ENCODE measurements at places on chromosomes 2 and 18.
A peak's percentile ranks its signal among the peaks of the same experiment; 100 is the strongest.

DNA sequence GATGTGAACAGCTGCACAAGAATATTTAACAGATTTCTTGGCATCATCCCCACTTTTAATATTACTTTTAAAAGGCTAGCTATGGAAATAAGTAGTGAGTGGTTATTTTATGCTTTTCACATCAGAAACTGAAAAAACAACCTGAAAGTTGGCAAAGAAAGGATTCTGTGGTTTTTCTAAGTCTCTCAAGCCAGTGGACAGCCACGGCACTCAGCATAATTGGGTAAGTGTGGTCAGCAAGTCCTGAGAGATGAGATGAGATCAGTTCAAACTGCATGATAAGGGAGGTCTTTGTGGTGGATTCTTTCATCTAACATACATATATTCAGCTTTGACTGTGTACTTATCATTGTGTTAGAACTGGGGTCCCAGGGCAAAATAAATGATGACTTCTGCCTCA is 105.2 kb downstream of the LYPD6B start:
- DNase-seq: no peak

DNA sequence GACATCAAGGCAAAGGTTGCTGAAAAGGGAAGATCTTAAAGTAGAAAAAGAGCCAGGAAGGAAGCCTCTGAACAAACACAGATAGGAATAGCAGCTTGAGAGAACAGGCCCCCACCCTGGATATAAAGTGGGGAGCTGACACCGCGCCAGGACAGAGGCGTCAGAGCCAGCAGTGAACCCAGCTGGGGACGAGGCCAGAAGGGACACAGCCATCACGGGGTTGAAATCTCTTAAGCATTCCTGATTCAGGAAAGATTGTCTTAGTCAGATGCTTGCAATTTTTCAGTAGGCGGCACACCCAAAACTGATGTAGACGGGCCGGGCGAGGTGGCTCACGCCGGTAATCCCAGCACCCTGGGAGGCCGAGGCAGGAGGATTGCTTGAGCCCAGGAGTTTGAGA is 93.8 kb upstream of the PHLPP1 start:
- DNase-seq: no peak

GRCh38 chr2:236882930-236883329 is 202.8 kb upstream of the COPS8 start:
- peak; percentile 61 for DNase-seq

GRCh38 chr2:60796573-60797509 is 40.8 kb downstream of the PAPOLG start:
- peak; percentile 21 for DNase-seq

- peak; percentile 48 for DNase-seq
Measured at GRCh38 chr2:220787251-220787650, 784.9 kb downstream of the EPHA4 start.

DNA sequence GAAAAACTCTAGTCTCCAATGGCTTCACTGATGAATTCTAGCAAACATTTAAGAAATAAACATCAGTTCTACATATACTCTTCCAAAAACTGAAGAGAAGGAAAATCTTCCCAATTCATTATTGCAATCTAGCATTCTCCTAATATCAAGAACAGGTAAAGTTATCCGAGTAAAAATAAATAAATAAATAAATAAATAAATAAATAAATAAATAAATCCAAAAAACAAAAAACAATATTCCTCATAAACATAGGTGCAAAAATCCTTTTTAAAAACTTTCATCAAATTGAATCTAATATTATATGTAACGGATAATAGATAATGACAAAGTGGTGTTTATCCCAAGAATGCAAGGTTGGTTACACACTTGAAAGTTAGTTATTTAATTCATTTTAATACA is 58.4 kb upstream of the TMEM247 start:
- no peak for DNase-seq

DNA sequence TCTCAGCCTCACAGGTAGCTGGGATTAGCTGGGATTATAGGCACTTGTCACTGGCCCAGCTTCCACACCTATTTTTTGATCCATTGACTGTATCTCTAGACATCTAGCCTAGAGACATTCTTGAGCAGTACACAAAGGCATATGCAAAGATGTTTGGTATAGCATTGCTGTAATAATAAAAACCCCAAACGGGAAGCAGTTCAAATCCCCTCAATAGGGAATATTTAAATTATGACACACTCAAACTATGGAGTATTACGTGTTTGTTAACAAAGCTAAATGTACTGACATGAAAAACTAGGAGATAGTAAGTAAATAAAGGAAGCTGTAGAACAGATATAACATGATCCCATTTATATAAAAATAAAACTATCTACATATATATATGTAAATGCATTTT is 27.7 kb downstream of the DOK1 start:
- DNase-seq: no peak

DNA sequence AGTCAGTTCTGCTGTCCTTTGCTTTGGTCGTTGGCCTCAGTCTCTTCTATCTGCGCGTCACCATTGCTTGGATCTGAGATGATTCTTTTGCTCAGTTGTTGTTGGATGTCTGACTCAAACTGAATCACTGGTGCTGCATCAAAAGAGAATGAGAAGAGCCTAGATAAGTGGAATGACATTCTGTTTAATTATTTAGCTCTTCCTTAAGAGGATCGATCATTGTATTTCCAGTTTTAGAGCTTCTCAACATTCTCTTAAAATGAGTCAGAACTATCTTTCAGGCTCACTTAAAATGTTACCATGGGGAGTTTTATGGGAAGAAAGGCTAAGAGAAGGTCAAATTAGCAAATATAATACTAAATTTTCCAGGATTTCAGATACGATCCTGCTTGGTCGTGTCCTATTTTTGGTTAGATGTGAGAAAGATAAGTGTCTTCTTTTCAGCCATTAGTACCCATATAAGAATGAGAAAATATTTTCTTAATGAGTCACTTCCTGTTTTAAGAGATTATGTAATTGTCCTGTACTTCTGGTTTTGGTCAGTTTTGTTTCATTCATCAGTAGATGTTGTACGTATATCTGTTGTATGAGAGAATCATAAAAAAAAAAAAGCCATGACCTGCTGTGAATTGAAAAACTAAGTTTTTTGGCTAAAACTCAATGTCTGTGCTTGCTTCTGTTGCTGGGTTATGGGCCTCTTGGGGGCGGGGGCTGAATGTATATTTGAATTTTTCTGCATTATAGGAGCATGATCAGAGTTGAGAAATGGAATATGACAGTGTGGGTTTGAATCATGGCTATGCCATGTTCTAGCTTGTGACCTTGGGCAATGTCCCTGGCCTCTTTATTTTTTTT is 31.6 kb upstream of the CASP10 start:
- peak; percentile 94 for DNase-seq

GRCh38 chr2:170310876-170311502 is 133.0 kb downstream of the MYO3B start:
- DNase-seq: peak; percentile 80

DNA sequence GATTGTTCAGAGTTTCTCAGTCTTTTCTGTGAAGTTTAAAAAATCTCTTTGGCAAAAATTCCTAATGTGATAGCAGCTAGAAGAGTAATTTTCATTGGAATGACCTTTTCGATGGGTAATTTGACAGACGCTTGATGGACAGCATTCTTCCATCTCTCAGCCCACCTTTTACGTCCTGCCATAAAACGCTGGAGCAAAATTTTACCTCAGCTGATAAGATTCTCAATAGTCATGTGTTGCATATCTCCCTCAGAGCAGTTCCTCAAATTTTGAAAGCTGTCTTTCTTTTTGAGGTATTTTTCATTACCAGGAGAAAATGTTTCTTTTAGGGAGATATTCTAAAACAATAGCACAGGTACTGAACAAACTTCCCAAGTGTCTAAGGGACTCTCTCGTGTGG is 441.4 kb downstream of the PARD3B start:
- DNase-seq: no peak

- peak; percentile 10 for DNase-seq
Measured at GRCh38 chr2:8437228-8437948, 244.5 kb upstream of the ID2 start.

DNA sequence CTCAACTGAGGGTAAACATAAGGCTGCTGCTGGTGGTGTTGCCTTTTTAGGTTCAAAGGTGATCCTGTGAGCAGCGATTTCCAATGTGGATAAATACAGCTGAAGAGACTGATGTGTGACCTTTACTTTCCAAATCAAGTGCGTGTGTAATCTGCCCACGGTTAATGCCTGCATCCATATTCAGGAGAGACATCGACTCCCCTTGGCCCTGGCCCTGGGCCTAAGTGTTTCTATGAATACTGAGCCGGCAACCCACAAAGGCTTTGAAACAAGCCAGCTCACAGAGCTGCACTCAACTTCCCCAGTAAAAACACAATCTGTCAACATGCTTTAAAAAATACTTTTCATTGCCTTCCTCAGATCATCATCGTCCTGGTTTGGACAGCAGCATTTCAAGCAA is 1026.6 kb downstream of the TMEM182 start:
- no peak for DNase-seq

DNA sequence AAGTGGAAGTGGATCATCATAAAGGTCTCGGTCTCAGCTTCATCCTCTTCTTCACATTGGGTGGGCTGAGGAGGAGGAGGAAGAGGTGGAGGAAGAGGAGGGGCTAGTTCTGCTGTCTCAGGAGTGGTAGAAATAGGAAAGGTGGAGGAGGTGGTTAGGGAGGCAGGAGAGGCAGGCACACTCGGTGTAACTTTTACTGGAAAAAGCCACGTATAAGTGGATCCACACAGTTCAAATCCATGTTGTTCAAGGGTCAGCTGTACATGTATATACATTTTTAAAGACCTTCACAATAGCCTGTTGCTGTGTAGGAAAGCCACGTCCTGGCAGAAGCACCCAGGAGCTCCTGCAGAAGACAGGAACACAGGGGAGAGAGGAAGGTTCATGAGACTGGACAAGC is 110.3 kb upstream of the RAB12 start:
- no peak for DNase-seq

GRCh38 chr18:69887256-69887655 is 60.4 kb downstream of the CD226 start:
- DNase-seq: no peak

- peak; percentile 65 for DNase-seq
Measured at GRCh38 chr18:63366213-63367052, 573 bp downstream of the KDSR start.

DNA sequence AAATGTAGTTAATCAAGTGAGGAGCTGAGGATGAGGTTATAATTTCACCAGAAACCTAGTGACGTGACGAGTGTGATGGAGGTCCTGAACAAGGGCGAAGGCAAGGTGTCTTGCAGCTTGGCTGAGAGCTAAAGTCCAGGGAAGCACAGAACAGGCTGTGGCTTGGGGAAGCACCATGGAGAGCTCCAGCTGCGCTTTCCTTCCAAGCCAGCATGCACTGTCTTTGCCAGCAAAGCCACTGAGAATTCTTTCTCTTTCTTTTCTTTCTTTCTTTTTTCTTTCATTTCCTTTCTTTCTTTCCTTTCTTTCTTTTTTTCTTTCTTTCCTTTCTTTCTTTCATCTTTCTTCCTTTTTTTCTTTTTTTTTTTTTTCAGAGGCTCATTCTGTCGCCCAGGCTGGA is 239.3 kb downstream of the FBXO15 start:
- peak; percentile 29 for DNase-seq

DNA sequence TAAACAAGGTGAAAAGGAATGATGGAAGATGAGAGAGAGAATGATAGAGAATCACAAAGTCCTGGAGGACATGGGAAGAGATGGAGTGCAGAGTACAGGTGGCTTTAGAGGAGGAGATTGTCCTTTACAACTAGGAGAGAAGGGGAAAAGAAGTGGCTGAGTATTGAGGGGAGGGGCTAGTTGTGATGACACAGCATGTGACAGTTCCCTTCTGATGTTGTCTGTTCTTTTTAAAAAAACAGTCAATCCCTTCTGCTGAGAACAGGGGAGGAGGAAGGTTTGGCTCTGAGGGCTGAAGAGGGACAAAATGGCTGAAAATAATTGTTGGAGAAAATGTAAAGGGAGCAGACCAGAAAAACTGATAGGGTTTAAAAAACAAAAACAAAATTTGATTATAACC is 44.0 kb downstream of the STEAP3 start:
- DNase-seq: no peak

- no peak for DNase-seq
Measured at GRCh38 chr2:144180131-144180530, 339.8 kb downstream of the ZEB2 start.

DNA sequence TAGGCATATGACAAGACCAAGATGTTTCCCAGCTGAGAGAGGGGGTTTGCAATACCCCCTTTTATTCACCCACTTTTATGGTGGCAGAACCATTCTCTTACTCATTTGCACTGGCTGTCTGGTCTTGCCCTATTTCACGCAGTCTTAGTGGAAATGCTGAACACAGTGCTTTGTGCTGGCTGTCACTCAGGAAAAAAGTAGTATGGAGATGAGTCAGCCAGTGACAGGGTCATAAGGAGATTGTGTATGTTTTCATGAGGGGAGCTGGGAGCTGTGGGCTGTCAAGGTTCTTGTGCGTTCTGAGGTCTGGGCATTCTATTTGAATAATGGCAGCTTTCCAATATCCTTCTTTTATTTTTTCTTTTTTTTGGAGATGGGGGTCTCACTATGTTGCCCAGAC is 10.9 kb upstream of the CNRIP1 start:
- DNase-seq: peak; percentile 55

GRCh38 chr18:49342690-49343089 is 117.8 kb downstream of the DYM start:
- DNase-seq: peak; percentile 92

GRCh38 chr18:58241877-58242276 is 197.9 kb downstream of the NEDD4L start:
- DNase-seq: peak; percentile 86

GRCh38 chr2:175187378-175187777 is 5.9 kb upstream of the ATP5MC3 start:
- DNase-seq: peak; percentile 45

DNA sequence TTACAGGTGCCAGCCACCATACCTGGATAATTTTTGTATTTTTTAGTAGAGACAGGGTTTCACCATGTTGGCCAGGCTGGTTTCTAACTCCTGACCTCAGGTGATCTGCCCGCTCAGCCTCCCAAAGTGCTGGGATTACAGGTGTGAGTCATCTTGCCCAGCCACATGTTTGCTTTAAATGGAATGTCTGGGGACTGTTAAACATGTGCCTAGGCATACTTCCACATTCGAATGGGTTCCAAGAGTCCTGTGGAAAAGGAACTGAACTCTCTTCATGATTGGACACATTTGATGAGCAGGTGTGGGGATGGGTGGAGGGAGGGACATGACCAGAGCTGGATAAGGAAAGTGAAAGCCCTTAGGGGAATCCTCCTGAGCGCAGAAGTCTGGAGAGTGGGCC is 58.4 kb upstream of the GREB1L start:
- peak; percentile 50 for DNase-seq

- no peak for DNase-seq
Measured at GRCh38 chr18:26634631-26635030, 86.3 kb upstream of the KCTD1 start.

- DNase-seq: peak; percentile 46
Measured at GRCh38 chr2:151523850-151524249, 114.1 kb downstream of the RIF1 start.

- peak; percentile 69 for DNase-seq
Measured at GRCh38 chr18:40124107-40124506, 1830.9 kb upstream of the PIK3C3 start.

- DNase-seq: peak; percentile 91
Measured at GRCh38 chr2:43059183-43059897, 167.1 kb downstream of the ZFP36L2 start.

DNA sequence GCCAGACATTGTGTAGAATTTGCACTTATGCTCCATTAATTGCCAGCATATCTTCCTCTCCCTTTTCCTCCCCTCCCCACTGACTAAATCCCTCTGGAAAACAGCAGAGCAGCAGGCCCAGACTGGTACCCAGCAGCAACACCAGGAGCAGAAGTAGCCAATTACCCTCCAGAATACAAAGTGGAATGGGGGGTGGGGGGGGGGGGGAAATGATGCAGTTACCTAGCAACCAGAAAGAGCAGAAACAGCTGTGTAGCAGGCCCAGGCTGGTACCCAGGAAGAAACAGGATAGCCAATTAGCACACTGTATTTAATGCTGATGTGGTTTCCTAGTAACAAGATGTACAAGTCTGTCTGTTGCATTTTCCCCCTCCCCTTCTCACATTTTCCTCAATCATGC is 52.3 kb downstream of the KLF7 start:
- peak; percentile 39 for DNase-seq

All from bronchial epithelial cell (primary cell).